Activated T-cell treated with anti-CD3 and anti-CD28 coated beads, Interleukin-2, amount 50 U/mL, for 4 hours (primary cell): ENCODE measurements at places on chromosomes 16 and 17. TPM values are rescaled to one million over a fixed set of nuclear protein-coding genes. Genes with fewer than 3 reads are reported as not detected.

PRSS36 gene
- total RNA-seq = 0.78 TPM

AXIN2 gene
- 13.4 TPM for total RNA-seq

CES3 gene
- total RNA-seq = 0.30 TPM

SDR42E2 gene
- not detected for total RNA-seq

CA4 gene
- not detected for total RNA-seq

DNAI2 gene
- total RNA-seq = not detected
